ENCODE measurements at places on chromosomes 7 and 10.

DNA sequence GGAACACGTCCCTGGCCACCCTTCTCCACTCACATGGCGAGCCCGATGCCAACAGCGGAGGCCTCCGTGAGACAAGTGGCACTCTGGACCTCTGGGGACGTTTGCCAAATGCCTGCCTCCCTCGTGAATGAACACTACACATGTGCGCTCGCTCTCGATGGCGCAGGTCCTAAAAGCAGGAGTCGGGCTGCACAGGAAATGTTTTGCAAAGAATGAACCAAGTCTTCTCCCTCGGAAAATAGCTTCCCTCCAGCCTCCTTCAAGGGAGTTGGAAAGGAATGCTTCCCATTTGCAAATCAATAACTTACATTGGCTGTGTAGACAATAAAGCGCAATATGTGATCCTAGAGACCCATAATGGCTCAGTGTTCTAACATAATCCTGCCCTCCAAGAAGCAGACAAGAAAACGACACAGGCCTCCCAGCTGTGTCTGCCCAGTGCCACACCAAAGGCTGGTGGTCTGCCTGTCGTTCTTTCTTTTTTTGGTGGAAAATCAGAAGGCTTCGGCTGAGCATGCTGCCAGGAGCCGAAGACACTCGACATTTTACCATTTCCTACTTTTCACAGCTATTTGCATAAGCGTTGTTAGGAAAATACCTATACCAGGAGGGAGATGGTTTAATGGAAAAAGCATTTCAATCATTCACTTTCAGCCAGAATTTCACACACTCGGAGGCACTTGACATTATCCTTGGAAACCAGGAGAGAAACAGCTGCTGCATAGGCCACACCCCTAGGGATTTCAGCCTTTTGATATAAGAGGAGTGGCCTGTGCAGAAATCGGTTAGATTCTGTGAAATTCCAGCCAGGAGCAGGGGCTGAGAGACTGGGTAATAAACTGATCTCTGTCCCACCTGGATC, 38.4 kb downstream of the ATXN7L1 start:
- peak; percentile 47 for DNase-seq

DNA sequence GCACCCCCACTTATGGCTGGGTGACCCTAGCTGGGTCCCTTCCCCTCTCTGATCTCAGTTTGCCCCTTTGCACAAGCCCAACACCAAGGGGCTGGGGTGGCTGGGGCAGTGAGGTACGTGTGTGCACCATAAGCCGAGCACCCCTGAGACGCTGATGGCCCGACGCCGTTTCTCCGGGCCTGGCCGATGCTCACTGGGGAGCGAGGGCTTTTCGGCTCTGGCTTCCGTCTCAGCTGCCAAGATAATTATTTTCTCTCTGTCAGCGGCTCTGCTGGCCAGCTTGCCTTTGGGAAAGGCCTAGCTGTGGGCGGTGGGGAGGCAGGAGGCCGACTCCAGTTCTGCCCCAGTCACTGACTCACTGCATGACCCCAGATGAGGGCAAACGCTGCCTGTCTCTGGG, 91.0 kb downstream of the ZMIZ1 start:
- DNase-seq, result no peak

DNA sequence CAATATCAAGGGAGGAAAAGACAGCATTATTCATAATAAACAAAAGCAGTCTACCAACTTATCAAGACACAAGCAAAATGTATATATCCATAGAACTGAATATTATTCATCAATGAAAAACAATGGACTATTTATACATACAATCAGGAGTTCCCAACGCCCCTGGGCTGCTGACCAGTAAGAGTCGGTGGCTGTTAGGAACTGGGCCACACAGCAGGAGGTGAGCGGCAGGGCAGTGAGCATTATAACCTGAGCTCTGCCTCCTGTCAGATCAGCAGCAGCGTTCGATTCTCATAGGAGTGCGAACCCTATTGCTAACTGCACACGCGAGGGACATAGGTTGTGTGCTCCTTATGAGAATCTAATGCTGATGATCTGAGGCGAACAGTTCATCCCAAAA, 71.7 kb upstream of the GPR22 start:
- no peak for DNase-seq

DNA sequence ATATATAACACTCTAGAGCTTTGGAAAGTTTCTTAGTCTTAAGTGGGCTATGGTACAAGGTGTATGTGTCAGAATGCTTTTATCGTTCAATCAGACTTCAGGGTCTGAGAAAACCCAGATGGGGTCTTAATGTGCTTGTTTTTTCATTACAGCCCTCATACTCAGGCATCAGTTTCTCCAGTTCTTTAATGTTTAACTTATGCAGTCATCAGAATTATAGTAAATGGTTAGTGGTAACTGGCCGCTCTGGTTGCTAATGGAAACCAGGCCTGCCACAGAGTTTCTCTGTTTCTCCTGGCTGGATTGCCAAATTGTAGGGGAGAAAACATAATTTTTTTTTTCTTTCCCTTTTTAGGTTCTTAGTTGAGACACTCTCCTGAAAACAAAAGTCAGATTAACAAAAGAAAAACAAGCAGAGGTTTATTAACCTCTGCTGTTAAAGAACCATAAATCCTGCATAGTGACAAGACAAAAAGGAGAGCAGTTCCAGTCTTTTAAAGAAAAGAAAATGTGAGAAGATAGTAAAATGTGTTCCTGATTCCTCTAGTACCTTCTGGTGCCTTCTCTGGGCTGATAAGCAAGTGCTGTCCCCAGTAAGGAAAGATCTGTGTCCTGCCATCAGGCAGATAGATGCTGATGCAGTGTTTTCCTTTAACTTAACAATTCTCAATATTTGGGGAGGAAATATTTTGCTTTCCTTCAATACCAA, 21.5 kb upstream of the GHITM start:
- DNase-seq, result no peak

DNA sequence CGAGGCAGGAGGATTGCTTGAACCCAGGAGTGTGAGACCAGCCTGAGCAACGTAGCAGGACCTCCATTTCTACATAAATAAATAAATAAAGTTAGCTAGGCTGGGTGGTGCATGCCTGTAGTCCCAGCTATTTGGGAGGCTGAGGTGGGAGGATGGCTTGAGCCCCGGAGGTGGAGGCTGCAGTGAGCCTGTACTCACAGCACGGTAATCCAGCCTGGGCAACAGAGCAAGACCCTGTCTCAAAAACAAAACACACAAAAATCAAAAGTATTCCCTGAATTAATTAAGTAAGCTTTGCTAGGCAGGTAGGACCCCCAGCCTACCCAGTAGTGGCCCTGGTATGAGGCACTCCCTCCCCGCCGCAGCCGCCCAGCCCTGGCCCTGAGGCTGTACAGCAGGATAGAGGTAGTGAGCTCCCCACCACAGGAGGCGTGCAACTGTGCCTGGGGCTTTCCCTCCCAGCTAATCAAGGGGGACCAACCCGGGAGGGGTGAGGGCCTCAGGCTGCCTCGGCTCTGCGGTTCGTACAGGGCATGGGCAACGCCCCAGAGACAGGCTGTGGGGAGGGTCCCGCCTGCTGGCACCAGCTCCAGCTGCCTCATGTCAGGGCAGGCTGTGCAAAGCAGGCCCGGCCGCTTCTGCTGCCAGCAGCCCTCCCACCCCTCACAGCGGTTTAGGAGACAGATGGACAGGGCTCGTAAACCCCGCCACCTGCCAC, 1.0 kb upstream of the CYP2W1 start:
- peak; percentile 69 for DNase-seq

GRCh38 chr10:102660888-102661657, 16.8 kb downstream of the TRIM8 start:
- DNase-seq, result peak; percentile 89

GRCh38 chr10:110820321-110820814, 51.4 kb upstream of the PDCD4 start:
- DNase-seq, result peak; percentile 81

DNA sequence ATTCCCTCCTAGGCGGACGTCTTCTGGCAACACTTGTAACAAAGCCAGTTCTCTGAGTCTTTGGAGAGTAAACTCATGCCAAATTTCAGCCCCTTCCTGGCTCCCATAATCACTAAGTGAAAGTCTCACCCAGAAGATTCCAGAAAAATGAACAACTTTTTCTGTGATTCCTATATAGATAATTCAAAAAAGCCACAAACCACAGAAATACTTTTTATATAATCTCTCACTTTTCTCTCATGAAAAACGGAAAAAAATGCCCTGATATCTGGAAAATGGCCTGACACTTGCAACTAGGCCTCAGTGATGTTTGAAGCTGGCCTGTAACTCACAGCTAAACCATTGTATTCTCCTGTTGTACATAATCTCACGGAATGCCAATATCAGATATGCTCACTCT, 296.2 kb downstream of the HTR7 start:
- DNase-seq, result no peak

GRCh38 chr7:113283861-113284260, 165.5 kb upstream of the SMIM30 start:
- DNase-seq, result no peak

DNA sequence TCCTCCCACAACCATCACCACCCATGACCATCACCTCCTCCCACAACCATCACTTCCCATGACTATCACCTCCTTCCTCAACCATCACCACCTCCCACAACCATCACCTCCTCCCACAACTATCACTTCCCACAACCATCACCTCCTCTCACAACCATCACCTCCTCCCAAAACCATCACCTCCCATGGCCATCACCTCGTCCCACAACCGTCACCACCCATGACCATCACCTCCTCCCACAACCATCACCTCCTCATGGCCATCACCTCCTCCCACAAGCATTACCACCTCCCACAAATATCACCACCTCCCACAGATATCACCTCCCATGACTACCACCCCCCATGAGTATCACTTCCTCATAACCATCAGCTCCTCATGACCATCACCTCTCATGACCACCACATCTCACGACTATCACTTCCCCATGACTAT, 52.2 kb downstream of the PDGFA start:
- peak; percentile 15 for DNase-seq

DNA sequence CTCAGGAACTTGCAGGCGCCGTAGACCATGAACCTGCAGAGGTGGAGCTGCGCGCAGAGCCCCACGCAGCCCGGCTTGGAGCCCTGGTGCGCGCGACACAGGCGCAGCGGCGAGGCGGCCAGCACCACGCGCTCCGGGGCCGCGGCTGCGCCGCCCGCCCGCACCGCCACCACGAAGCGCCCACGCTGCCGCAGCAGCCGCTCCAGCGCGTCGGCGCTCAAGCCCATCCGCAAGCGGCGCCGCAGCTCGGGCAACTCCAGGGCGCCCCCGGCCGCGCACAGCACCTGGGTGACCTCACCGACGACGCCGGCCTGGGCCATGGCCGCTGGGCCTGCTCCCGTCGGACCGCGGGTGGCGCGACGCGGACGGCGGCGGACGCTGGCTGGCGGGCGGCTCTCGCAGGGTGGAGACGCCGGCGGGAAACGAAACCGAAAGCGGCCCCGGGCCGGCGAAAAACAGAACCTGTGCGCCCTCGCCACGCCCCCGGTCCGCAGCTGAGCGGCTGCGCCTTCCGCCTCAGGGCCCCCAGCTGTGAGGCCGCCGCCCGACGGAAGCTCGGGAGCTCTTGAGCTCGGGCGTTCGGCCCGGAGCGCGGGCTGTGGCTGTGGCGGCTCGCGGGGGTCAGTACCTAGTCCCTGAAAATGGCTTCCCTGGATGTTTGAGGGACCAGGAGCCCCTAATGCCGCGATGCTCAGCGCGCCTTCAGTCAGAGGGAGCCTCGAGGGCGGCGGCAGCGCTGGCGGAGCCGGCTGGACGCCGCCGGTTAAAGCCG, at the start of gene PARP12:
PARP12 (minus strand) TSS at position 424 of the 772 bp plus-strand sequence; CDS start at position 320, 104 bp downstream.
- peak; percentile 86 for DNase-seq

DNA sequence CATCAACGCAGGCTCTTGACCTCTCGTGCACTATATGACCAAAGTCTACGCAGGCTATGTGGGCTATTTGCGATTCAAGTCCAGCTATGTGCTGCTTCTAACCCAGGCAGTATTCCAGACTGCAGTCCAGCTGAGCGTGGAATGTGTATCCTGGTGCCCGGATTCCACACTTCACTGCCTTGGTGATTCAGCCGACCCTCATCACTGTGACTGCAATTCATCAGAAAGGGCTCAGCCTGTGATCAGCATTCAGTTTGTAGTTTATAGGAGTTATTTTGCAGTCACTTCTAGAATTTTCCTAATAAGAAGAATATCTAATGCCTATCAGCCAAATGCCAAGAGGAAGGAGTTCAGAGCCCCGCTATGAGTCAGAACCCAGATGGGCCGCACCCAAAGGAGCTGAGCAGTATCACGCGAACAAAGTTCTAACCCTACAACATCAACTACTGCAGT, 119.8 kb upstream of the LANCL2 start:
- DNase-seq, result no peak

Measured in left hindlimb (tissue), 1 donor.